ENCODE measurements at places on chromosomes 2 and 18.
A peak's percentile ranks its signal among the peaks of the same experiment; 100 is the strongest.

GRCh38 chr2:201860636-201861066, 54.3 kb downstream of the CDK15 start:
- DNase-seq = peak; percentile 11

DNA sequence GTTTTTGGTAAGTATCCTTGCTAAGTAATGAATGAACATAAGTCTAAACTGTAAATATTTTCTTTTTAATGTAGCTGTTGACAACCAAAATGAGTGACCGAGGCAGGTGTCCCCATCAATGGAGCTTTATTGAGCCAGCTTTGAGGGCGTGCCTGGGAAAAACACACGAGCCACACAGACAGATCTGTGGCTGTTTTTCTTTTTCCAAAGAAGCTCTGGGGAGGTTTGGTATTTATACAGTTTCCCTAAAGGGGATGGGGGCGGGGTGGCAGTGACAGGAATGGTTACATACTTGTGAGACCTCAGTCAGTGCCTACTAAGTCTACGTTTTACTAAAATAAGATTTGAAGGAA, 11.2 kb downstream of the DBI start:
- DNase-seq = no peak

GRCh38 chr2:27856386-27856785, 33.8 kb downstream of the RBKS start:
- no peak for DNase-seq

- no peak for DNase-seq
Measured at GRCh38 chr2:1611886-1612285, 132.4 kb downstream of the PXDN start.

GRCh38 chr2:210169516-210170195, 1.6 kb downstream of the KANSL1L start:
- no peak for DNase-seq

GRCh38 chr2:134982603-134983002, 64.0 kb downstream of the CCNT2 start:
- DNase-seq = no peak

DNA sequence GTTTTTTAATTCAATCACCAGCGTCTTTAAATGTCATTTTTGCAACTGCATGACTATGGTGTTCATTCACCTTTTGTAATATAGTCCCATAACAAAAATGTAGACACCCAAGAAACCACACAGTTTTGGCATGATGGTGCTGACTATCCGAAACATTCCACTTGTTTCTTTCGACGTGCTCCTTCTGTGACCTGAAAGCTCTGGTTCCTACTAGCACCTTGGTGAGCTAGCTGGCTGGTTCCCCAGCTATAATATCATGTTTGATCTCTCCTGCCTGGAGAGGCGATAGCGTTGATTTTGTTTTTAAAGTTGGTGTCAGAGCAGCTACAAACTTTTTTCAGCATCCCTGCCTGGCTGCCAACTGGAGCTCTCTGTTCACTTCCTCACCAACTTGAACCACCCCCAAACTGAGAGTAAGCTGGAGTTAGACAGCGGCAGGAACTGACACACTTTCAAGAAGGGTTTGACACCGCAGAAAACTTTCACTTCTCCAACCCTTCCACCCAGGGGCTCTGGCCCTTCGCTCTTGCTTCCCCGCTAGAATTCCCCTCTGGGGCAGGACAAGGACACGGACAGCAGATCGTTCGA, 1.1 kb downstream of the ATAD2B start:
- peak; percentile 77 for DNase-seq

- no peak for DNase-seq
Measured at GRCh38 chr2:171522052-171522787, at the start of gene CYBRD1. TSS of gene CYBRD1 (plus strand) at chr2:171522474. CDS start at chr2:171522546, 72 bp downstream.

DNA sequence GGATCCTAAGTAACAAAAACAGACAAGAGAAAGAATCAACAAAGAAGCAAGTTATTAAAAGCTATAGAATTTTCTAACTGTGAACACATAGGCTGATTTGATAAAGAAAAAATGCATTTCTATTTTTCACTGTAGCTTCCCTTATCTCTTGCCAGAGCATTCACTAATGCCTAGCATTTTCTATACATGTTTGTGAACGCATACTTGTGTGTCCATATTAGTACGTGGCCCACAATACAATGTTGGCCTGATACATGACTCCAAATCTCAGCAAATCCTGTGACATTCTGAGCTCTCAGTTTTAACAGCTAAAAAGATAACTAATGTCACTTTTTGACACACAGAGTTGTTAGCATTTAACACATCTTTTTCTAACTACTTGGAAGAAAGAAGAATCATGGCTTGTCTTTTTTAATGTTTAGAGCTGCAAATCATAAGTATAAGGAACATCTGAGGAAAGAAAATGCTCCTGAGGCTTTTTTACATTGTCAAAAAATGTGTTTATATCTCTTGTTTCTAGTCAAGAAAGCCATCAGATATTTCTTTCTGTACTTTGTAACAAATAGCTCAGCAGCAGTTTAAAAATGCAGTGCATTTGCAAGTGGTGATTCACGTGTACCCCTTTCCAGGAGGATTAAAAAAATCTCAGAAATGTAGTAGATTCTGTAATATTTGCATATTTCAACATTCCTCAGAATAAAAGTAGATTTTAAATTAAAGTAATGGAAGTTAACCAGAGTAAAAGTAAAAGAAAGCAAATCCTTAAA, 1646.8 kb upstream of the TMEFF2 start:
- no peak for DNase-seq

GRCh38 chr2:48711343-48711742, 44.2 kb downstream of the LHCGR start:
- DNase-seq = no peak

- DNase-seq = no peak
Measured at GRCh38 chr18:7102131-7102530, 15.5 kb downstream of the LAMA1 start.

- peak; percentile 35 for DNase-seq
Measured at GRCh38 chr2:28681158-28681571, 70.5 kb upstream of the PPP1CB start.

GRCh38 chr2:32064021-32064601, 755 bp downstream of the SPAST start:
- peak; percentile 2 for DNase-seq

All from naive thymus-derived CD8-positive, alpha-beta T cell (primary cell).